ENCODE measurements at places on chromosomes 6 and 20.

GRCh38 chr20:35462351-35462750 lies 7.0 kb downstream of the CEP250 start:
- no peak for DNase-seq

GRCh38 chr6:52522151-52522626 lies 54.7 kb downstream of the TRAM2 start:
- no peak for DNase-seq

DNA sequence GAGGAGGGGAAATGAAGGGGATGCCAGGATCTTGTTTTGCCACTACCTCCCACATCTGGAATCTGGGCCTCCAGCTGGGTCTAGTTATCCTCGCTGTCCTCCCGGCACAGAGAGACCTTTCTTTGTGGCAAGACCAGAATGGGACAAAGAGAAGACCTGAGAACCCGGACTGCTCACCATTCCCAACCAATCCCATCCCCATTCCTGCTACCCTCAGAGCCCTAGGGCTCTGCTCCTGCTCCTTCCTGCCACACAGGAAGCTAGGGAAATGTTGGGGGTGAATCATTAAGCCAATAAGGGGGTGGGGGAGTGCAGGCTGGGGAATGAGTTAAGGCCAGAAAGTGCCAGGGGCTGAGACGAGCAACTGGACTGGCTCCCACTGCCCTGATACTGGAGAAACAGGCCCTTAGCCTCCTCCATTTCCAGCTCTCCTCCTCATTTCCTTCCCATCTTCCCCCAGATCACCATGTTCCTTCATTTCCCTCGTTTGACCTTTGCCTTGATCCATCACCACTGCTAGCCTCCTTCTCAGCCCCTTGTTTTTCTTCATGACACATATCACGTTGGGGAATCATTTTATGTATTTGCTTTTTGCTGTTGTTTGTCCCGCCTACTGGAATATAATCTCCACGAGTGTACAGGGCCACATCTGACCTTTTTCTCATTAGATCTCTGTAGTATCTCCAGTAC lies 4.6 kb upstream of the IER3 start:
- DNase-seq, result no peak

DNA sequence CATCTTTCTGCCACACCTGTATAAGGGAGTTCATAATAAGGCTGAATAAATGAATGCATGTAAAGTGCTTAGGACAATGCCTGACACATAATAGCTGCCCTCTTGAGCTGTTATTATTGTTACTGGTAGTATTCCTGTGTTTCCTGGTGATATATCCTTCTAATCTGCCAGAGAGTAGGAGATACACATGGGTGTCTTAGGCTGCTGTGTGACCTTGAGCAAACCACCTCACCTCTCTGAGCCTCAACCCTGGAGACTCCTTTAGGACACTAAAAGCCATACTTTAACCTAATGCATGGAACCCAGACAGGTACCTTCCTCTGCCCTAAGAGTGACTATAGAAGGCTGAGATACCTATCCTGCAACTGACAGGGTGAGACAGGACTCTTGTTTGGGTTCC lies 7.6 kb downstream of the SCRT2 start:
- DNase-seq, result no peak

GRCh38 chr6:80029470-80029869 lies 25.0 kb downstream of the TTK start:
- DNase-seq, result no peak

GRCh38 chr6:46736906-46737305 lies 1.7 kb upstream of the PLA2G7 start:
- no peak for DNase-seq

DNA sequence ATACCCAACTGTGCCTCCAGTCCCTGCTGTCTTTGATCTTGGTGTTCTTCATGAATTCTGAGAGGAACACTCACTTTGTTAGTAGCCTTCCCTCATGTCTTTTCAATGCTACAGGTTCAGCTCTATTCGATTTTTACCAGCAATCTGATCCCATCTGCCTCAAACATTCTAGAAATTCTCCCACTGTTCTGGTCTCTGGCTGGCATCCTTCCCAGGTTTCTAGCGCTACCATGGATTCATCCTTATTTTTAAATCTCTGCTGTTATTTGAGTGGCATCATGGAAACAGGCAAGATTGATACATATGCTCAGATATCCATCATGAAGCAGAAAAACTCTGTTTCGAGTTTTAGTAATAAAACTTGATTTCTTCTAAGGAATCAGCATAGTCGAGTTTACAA lies 94.8 kb downstream of the GRM1 start:
- DNase-seq, result no peak
